Stimulated activated naive CD4-positive, alpha-beta T cell (primary cell): ENCODE measurements at places on chromosomes 1 and 21.

GRCh38 chr1:107534632-107535031 is 393.8 kb downstream of the NTNG1 start:
- no peak for DNase-seq

DNA sequence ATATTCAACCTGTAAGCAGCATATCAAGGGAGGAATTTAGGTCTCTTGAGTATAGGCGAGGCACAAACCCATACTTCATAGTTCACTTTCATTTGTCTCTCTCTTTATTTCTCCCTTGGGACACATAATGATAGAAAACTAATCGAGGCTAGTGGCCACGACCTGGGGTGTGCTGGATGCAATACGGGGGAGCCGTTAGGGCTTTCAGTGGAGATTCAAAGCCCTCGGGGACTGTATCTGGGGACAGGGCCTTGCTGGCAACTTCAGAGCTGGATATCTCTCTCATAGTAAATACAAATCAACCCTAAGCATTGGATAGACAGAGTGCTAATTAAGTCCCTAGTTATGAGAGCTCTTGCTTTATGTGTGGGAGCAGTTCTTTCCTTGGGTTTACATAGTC is 36.9 kb upstream of the SLC22A15 start:
- DNase-seq, result no peak

DNA sequence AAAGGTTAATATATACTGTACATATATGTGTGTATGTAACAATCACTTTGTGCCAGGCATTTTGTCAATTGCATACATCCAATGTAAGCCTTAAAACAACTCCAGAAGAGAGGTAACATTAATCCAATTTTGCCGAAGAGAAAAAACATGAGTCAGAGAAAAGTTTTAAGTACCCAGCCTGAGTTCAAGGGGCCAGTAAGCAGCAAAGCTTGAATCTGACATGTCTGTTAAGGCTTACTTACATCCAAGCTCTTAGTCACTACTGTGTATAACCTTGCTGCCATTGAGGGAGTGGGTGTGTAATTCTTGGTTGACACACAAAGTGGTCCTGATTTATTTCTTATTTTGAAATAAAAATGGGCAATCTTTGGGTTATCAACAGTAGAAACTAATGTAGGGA is 360.4 kb upstream of the LYPLAL1 start:
- no peak for DNase-seq

DNA sequence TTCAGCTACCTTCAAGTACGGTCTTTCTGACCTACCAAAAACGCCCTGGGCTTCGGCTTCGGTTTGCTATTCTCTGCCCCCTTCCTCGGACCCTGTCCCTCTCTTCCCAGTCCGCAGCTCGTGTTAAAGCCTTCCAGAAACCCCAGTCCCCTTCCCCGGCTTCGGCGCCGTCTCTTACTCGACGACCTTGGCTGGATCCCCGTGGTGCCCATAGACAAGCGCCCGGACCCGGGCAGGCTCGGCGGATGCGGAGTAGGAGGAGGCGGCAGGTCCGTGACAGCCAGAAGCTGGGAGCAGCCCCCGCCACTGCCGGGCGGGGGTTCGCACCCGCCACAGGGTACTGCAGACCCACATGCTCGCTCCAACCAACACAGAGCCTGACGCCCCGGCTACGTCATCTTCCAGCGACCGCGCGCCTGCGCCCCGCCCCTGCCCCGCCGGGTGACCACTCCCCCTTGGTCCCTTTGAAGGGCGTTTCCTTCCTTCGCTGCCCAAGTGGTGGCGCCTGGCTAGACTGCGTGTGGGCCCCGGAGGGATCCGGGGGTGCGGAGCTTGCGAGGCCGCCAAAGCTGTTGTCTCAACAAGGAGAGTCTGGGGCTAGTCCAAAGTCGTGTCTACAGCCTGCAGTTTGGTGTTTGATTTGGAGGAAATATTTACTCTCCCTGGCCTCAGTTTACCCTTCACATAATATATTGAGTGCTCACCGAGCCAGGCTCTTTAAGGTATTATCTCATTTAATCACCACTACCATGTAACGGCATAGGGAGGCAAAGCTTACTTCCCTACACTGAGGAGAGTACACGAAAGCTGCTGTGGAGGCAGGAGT is at the start of gene MECR:
Gene MECR, minus strand, starts transcription at position 382 of the 826 bp plus-strand sequence. Its CDS starts 28 bp downstream, at position 354.
- peak; percentile 92 for DNase-seq

- no peak for DNase-seq
These were observed 24.5 kb downstream of the PROK1 start for GRCh38 chr1:110475362-110476027.

DNA sequence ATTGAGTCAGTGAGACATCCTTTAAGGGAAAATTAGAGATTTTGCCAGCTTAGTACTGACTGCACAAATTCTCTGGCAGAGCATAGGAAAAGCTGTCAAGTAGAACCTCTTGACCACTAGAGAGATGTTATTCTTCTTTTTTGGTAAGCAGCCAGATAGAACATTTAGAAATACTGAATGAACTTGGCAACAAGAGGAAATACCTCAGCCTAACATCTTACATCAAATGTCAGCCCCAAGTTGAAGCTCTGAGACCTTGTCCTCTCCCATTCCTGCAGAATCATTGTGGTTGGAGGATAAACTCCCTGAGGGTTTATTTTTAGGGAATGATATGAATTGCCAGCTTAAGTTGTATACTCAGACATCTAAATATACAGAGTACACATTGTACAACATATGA is 53.5 kb downstream of the MIGA1 start:
- no peak for DNase-seq

DNA sequence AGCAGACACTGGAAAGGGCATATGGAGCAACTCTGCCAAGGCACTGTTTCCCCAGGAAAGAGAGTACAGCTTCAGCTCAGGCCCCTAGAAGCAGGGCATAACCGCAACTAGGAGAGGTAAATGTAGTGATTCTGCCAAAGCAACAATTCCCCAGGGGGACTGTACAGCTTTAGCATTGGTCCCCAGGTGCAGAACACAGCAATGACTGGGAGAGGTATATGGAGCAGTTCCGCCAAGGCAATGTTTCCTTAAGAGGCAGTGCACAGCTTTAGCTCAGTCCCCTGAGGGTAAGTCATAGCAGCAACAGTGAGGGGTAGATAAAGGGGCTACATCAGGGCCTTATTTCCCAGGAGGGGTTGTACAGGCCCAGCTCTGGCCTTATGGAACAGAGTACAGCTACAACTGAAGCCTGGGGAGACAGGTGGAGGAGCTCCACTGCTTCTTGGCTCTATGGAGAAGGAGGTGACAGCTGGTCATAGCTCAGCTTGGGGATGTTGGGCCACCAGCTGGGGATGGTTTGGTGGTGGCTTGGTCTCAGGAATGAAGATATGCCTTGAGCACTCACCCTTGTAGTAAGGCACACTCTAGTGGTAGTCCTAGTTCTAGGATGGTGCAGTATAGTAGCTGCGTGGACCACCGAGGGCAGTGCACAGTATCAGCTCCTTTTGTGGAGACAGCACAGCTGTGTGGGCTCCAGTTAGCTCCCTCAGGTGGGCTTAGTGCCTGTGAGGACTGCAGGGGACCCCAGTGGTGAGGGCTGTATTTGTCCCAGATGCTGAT is 582.7 kb downstream of the PTPRC start:
- DNase-seq, result no peak

GRCh38 chr1:244860914-244861610 is 3.3 kb downstream of the HNRNPU start:
- DNase-seq, result no peak

DNA sequence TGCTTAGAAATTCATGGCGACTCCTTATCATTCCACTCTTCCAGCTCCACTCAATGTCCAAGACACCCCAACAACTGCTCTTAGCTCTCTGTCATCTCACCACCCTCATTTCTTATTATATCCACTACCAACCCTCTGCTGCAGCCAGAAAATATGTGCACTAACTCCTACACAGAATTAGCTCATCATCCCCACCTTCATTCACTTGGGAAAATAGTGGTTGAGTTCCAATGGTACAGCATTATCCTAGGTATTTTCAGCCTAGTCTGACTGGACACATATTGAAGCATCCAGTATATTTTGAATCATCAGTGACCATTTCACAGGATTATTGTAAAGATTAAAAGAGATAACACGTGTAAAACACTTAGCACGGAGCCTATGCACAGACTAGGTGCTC is 16.7 kb upstream of the VSIG8 start:
- no peak for DNase-seq

- no peak for DNase-seq
These were observed 23.3 kb upstream of the RXRG start for GRCh38 chr1:165468253-165468652.
